ENCODE measurements at places on chromosomes 5 and 9.

DNA sequence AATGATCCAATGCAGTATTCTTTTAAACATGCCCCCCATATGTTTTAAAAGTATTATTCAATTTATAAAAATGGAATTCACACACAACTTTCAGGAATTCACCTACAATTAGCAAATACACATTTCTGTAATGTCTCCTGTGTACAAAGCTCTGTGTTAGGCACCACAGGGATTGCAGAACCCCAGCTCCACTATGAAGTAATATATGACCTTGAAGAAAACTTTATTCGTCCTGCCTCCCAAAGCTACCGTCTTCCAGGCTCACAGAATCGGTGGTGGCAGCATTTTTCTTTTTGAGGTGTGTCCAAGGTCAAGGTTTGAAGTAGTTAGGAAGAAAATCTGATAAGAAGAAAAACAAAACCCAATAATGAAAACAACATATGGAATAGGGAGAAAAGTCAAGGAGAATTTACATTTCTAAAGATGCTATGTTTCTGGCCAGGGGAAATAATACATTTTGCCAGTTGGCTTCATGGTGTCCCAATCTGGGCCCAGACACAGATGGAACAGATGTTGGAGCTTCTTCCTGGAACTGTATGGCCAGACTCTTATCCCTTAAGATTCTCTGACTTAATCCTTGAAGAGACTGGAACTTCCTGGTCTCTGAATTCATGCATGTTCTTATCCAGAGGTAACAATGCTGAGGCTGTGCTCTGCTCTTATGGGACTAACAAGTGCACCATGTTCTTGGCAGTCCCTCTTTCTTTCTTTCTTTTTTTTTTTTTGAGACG lies 22.0 kb upstream of the LVRN start:
- DNase-seq = no peak

DNA sequence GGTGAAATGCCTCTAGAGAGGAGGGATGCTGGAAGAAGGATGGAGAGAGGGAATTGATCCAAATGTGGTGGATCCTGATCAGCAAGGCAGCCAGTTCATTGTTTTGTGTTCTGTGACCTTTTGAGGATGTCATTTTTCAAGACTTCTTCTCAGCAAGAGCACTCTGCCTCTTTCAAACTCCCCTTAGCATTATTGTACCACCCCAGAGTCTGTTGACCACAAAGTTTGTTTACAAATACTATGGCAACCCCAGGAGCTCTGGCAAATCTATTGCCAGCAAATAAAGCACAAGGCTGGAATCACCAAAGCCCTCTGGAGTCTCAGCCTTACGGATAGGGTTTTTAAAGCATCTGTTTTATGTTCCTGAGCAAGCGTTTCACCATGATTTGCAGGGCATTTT lies 76.2 kb upstream of the SLC1A3 start:
- DNase-seq = no peak

DNA sequence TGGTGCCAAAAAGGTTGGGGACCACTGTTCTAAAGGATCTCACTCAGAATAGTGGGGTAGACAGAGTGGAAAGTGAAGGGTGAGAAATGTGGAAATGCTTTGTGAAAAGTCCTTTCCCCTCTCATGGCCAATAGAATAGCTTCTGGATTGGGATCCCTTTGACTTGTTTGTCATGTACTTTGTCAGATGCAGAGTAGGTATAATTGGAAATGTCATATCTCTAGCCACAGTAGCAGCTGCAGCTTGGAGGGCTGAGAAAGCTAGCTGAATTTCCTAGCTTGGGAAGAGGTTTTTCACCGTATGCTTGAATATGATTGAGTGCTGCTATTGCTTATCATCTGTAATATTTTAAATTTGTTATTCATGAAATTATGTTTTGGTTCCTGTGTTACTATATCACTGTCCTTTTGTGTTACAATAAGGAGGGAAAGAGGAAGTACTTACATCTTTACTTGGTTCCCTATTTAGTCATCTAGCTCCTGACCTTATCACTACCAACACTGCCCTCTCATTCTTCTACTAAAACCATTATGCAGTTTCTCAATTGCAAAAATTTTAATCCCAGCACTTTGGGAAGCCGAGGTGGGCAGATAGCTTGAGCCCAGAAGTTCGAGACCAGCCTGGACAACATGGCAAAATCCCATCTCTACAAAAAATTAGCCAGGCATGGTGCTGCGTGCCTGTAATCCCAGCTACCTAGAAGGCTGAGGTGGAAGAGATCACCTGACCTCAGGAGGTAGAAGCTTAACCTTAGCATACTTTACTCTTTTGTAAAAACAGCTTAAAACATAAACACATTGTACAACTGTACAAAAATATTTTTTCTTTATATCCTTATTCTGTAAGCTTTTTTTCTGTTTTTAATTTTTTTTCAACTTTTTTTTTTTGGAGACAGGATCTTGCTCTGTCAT lies 12.4 kb downstream of the SLC30A5 start:
- no peak for DNase-seq

GRCh38 chr5:345404-346195 lies 24.1 kb downstream of the AHRR start:
- no peak for DNase-seq

- no peak for DNase-seq
These were observed 954.5 kb downstream of the DTWD2 start for GRCh38 chr5:118033686-118034338.

- no peak for DNase-seq
These were observed 1.6 kb downstream of the DCAF12 start for GRCh38 chr9:34124926-34125325.

GRCh38 chr9:137455359-137455991 lies 3.7 kb downstream of the NSMF start:
- DNase-seq = no peak

GRCh38 chr5:108141676-108142075 lies 240.2 kb downstream of the FBXL17 start:
- DNase-seq = no peak

GRCh38 chr5:98604721-98605425 lies 168.6 kb upstream of the RGMB start:
- DNase-seq = no peak

DNA sequence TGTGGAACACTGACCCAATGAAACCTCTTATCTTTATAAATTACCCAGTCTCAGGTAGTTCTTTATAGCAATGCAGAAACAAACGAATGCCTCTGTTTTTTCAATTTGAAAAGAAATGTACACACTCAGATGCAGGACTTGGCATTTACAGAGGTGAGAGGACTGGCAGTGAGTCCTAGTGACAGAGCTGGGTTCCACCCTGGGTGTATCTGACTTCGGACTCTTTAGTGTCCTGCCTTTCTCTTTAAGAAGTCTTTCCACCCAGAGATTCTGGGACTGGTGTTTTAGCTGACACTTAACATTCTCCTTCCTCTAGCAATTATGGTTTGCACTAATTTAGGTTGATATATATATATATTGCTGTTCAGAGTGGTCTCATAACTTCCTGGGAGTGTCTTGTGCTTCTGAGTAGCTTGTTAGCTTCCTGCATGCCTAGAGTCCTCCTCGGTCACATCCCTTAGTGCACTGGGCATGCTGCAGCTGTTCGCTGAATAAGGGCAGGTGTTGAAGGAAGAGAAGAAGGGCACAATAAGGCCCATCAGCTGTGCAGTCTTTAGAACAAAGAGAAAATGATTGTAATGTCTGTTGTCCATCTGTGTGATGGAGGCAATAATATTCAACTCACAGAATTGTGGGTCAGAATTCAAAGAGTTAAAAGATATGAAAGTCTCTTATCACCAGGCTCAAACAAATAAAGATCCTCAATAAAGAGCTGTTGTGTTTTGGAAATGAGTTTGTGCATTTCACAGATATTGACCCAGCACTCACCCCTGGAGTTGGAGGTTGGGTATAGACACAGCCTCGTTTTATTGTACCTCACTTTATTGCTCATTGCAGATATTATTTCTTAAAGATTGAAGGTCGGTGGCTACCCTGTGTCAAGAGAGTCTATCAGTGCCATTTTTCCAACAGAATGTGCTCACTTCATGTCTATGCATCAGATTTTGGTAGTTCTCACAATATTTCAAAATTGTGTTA lies 187.1 kb downstream of the TRIM32 start:
- no peak for DNase-seq

DNA sequence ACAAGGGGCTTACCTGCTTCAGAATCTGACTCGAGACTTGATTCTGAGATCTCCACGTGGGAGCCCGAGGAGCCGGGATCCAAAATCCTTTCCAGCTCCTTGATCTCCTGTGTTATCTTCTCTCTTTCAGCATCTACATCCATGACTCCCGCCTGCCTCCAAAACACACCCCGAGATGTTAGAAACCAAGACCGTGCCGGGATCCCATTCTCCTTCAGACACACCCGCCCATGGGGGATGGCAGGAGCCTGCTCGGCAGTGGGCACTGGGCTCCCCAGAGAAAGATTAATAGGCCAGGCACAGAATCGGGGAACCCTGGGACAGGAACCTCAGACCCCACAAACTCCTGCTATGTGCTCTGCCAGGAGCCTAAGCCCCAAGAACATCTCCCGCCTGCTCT lies 1.7 kb downstream of the SNAPC4 start:
- DNase-seq = no peak

- no peak for DNase-seq
These were observed 50.0 kb downstream of the CAST start for GRCh38 chr5:96712100-96712746.

DNA sequence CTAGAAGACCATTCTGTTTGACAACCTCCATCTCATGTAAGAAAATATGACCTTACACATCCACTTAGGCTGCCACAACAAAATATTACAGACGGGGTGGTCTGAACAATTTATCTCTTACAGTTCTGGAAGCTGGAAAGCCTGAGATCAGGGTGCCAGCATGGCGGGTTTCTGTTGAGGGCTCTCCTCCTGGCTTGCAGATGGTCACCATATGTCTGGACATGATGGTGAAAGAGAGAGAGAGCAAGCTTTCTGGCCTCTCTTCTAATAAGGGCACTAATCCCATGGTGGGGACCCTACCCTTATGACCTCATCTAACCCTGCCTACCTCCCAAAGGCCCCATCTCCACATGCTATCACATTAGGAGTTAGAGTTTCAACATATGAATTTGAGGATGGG lies 66.0 kb downstream of the AMBP start:
- DNase-seq = no peak

- DNase-seq = no peak
These were observed 32.7 kb downstream of the ATG10 start for GRCh38 chr5:82004511-82004910.

GRCh38 chr5:102341681-102342288 lies 45.7 kb upstream of the SLCO4C1 start:
- DNase-seq = no peak

GRCh38 chr9:120866651-120867050 lies 10.3 kb downstream of the PHF19 start:
- DNase-seq = no peak
